ENCODE measurements at places on chromosomes 12 and 14. TPM values are rescaled to one million over a fixed set of nuclear protein-coding genes. Genes with fewer than 3 reads are reported as not detected.

Gene CDK17
- 21.4 TPM for total RNA-seq

Gene ACSS3
- 7.1 TPM for total RNA-seq

DNA sequence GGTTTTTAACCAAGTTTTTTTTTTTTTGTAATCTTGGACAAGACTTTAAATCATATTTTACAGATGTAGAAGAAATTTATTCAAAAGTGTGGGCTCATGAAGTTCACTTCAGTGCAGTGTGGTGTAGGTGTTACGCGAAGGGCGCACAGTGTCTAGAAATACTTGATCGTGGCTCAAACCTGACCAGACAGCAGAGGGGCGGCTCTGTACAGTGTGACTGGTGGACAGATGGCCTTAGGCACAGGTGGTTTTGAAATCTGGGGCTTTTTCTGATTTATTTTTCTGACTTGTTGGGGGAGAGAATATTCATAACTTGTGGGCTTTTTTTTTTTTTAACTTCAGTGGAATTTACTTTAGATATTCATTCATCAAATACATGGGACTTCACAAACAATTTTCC lies 179.2 kb downstream of the PELI2 start:
- no peaks in the 10 kb centered on the region for H3K27me3 ChIP-seq
- no peak overlapping the region for H3K4me3 ChIP-seq
- H3K4me1 ChIP-seq: no peaks in the 10 kb centered on the region
- no peaks in the 10 kb centered on the region for H3K36me3 ChIP-seq
- DNase-seq: no peak

- DNase-seq: no peak
- no peak overlapping the region for H3K4me3 ChIP-seq
- no peaks in the 10 kb centered on the region for H3K27me3 ChIP-seq
- H3K36me3 ChIP-seq: no peaks in the 10 kb centered on the region
These were observed 15.6 kb downstream of the ZNF839 start for GRCh38 chr14:102335163-102335562.

GRCh38 chr14:93915070-93915705 lies 12.0 kb upstream of the FAM181A start:
- H3K27me3 ChIP-seq: no peaks in the 10 kb centered on the region
- peak; percentile 36 for DNase-seq
- H3K36me3 ChIP-seq: no peaks in the 10 kb centered on the region
- H3K4me3 ChIP-seq: no peak overlapping the region

DNA sequence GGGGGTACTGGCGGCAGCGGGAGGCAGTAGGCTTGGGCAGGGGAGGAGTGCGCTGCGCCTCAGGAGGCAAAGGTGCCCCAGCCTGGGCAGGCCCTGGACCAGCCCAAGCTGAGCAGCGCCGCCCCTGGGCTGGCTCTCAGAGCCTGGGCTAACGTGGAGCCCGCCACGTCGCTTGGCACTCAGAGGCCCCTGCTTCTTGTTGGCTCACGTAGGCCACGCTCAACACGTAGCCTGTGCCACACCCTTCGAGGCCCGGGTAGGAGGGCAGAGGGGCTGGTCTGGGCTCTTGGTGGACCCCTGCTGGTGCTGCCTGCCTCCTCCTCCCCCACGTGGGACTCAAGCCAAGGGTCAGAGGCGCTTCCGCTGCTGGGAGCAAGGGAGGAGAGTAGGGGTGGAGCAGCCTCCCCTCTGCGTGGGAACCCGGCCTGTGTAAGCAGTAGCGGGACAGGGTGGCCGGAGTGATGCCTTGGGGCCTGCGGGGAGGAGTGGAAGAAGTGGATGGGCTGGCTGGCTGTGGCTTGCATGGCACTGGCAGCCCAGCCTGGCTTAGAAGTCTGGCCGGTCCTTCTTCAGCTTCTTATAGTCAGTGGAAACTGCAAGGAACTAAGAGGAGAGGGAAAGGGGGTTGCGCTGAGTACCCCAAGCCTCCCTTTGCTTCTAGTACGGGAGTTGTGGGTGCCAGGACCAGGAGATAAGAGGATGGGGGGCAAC lies 5.7 kb downstream of the SHMT2 start:
- H3K27ac ChIP-seq: peak overlapping the region; percentile 53
- H3K4me3 ChIP-seq: peak overlapping the region; percentile 45
- peaks cover 42% of the 10 kb centered on the region for H3K36me3 ChIP-seq
- peaks cover 26% of the 10 kb centered on the region for H3K4me1 ChIP-seq
- peak; percentile 53 for DNase-seq
- H3K27me3 ChIP-seq: no peaks in the 10 kb centered on the region

Gene TMEM179
- total RNA-seq: not detected

Data from psoas muscle (tissue), 8 donors.